HT-29 (cell line): ENCODE measurements at places on chromosomes 7 and 10.

DNA sequence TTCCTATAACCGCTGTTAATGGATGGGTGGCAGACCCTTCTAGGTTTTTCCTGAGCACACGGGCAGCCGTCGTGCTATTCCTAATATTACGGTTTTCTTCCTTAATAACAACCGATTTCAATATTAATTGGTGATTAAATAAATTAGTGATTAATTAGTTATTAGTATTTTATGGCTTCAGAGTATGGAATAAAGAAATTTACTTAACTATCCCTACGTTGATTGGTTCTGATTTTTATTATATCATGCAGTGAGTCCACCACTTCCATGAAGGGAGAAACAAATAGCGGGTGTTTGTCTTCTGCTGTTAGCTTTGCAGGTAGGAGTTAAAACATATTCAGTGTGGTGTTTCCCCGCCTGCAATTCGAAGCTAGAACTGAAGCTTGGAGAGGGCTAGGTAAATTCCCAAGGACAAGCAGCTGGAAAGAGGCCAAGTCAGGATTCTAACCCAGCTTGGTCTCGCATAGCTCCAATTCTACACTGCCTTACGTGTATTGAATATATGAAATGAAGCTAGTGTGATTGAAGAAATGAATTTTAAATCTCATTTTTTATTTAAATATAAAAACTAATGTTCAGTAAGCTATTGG lies 928 bp upstream of the CSTF2T start:
- peak; percentile 61 for DNase-seq

DNA sequence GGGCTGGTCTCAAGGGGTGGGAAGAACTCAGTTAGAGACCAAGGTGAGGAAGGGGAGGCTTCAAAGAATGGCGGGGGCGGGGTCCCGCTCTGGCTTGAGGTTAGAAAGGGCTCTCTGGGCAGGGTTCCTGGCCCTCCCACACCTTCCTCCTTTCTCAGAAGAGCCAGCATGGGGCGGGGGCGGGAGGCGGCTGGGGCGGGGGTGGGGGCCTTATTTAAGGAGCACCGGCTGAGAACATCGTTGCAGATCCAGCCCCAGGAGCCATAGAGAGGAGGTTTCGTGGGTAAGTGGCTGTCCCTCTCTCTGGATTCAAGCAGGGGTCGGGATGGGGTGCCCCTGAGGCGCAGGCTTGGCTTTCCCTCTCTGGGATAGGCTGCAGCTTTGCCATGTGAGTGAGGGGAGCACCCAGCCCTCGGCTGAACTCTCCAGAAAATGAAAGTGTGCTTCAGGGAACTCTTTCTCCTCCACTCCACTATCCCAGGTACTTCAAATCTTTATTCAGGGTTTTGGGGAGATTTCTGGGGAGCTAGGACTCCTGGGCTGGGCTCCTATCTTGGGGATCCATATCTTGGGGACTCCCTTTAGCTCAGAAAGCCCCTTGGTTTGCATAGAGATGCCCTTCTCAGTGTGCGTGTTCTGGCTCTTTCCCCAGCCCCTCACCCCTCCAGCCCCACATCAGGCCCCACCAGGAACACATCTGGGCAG lies 3.3 kb upstream of the CUEDC2 start:
- no peak for DNase-seq

- no peak for DNase-seq
These were observed 56.1 kb downstream of the ABI1 start for GRCh38 chr10:26804418-26805393.

- DNase-seq: no peak
These were observed 287.4 kb downstream of the C7orf25 start for GRCh38 chr7:42624471-42624870.

- DNase-seq: no peak
These were observed 276.8 kb downstream of the MTERF1 start for GRCh38 chr7:91603707-91604106.

- no peak for DNase-seq
These were observed 533.5 kb downstream of the AUTS2 start for GRCh38 chr7:70131817-70132216.

GRCh38 chr10:44946205-44946604 lies 13.4 kb upstream of the RASSF4 start:
- no peak for DNase-seq

DNA sequence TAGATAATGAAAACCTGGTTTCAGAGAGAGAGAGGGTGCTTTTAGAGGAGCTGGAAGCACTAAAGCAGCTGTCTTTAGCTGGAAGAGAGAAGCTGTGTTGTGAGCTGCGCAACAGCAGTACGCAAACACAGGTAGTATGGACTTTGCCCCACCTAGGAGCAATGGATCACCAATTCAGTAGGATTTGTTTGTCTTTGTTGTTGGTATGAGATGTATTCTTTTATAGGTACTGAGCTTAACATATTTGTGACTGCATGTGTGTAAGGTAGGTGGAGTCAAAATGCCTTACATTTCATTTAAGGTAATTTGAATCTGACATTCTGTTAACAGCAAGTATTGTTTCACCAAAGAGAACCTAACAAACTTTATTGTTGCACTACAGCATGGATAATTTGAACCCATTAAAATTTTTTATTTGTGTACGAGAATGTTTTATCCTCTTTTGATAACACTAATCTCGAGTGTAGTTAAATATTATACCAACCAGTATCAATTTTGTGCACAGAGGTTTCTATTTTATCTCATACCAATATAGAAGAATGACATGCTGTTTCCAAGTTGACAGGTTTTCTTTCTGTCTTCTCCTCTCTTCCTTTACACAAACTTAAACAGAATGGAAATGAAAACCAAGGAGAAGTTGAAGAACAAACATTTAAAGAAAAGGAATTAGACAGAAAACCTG lies 92.1 kb downstream of the CYP51A1 start:
- DNase-seq: peak; percentile 95

DNA sequence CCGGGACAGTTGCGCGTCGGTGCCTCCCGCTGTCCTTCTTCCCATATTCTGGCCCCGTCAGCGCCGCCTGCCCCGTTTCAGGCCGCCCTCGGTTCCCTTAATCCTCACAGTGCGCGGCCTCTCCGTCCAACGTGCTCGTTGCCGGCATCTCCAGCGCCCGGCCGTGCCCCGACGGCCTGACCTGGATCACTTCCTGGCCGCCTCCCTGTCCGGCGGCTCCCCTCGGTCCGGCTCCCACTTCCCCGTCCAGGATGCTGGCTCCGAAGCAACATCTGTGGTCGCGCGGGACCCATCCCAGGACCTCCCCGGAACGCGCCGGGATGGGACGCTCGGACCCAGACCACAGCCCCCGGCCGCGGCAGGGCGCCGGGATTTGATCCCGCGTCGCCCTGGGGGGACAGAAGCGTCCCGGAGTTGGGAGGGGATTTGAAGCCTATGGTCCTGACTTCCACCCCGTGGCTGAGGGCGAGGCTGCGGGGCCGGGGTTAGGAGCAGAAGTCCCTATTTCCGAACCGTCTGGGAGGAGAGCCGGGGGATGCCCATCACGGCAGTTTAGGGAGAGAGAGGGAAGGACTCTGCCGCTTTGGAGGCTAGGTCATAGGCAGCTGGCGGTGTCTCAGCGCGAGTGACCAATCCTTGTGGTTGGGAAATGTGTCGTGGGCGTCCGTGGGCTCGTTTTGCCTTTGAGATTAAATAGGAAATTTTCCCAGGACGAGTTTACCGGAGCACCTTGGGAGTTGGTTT lies 53.8 kb downstream of the KCTD7 start:
- DNase-seq: peak; percentile 50

DNA sequence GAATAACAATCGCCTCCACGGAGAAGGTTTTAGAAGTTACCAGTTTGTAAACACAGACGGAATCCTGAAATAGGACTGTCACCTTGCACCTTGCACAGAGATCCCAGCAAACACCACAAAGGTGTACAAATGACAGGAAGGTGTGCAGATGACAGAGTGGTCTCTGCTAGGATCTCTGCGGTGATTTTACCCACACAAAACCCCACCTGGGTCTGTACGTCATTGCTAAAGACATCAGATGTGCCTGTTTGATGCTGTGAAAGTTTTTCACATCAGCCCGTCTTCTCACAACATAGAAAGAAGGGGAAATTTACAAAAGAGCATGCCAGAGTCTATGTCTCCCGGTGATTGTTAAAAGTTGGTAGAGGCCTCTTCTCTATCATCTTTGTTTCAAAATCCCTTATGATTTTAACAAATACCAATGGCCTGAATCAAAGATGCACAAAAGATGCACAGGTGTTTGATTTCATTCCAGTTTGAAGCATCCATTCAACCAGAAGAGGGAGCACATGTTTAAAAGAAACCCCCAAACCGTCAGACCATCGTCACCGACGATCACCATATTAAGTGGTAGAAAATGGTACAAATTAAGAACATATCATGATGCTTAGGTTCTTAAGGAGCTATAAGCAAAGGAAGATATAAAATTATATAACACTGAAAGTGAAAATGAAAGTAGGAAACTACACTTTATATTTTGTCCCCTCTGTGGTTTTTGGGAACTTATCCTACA lies 576.5 kb downstream of the PTPRN2 start:
- DNase-seq: no peak

- DNase-seq: peak; percentile 13
These were observed 116.7 kb downstream of the SEMA3E start for GRCh38 chr7:83532219-83532618.

DNA sequence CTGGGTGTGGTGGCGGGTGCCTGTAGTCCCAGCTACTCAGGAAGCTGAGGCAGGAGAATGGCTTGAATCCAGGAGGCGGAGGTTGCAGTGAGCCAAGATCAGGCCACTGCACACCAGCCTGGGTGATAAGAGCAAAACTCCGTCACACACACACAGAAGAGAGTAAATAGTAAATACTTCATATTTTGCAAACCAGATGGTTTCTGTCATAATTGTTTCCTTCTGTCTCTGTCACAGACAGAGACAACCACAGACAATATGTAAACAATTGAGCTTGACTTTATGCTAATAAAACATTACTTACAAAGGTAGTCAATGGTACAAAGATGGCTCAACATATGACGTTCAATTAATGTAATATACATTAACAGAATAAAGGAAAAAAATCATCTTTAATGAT lies 83.7 kb downstream of the JMJD1C start:
- DNase-seq: no peak

- DNase-seq: no peak
These were observed 21.5 kb downstream of the WASL start for GRCh38 chr7:123727071-123727837.

DNA sequence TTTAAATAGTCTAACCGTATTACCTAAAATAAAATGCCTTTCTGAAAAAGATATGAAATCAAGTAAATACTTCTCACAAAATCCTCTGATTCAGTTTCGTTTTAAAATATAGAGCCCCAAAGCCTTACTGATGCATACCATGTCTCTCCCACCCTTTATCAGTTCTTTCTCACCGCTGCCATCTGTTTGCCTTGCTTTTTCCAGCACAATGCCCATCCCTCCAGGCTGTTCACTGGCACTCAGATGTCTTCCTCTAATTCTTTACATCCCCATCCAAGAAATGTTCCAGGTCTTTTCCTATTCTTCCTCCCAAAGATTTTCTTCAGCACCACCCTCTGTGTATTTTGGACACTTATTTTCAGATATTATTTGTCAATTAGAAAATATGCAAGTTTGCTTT lies 116.5 kb upstream of the LRRN3 start:
- no peak for DNase-seq

DNA sequence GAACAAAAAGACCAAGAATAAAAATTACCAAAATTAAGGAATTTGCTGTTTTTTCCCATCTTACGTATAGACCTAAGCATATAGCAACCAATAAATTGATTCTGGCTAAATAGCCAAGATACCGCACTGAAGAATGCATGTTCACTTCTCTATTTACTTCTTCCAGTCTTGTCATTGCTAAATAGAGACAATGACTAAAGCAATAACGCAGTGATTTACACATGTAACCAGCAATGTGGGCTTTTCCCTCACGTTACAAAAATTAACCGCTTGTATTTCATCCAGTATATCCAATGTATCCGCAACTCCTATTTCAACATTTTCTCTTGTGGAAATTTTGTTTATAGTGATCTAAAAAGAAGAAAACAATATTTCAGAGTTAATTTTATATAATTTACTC lies 5.6 kb downstream of the TMEM168 start:
- no peak for DNase-seq
